ENCODE measurements at places on chromosomes 4 and X.
A peak's percentile ranks its signal among the peaks of the same experiment; 100 is the strongest.

- no peak for DNase-seq
These were observed 914.5 kb downstream of the NLGN4X start for GRCh38 chrX:5314148-5314547.

DNA sequence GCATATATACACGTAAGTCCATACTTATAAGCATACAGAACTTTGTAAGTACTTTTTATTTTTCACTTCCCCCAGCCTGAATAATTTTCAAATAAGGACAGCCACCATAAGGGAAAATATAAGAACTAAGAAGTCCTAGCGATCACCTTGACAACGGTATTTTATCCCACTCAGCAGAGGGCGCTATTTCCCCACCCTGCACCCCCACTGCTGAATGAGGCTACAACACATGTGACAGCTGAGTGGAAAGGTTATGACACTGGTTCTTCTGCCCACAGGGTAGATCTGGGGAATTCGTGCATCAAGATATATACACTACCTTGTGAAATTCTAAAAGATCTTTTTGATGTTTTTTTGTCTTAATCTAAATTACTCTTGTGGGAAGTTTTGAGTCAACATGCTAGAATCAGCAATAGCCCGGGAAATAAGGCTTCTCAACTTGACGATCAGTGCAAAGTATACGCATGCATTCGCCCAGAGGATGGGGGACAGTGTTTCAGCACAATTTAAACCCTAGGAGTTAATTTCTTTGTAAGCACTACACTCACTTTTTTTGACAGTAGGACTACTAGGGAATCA is 151.5 kb downstream of the CORIN start:
- no peak for DNase-seq

DNA sequence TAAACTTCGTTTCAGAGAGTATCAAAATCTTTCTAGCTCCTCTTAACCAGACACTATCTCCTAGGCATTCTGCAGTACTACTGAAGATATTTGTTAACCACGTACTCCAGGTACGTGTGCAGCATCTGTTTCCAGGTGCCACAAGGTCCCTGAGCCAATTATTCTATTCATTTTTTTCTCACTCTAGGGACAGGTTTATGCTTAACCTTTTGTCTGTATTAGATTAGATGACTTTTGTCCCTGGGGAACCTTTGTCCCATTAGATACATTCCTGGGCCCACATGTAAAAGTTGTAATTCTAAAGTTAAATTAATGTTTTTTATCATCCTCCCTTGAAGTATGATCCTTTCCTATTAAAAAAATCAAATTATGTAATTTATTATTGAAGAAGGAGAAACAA is 16.5 kb downstream of the ELOVL6 start:
- no peak for DNase-seq

DNA sequence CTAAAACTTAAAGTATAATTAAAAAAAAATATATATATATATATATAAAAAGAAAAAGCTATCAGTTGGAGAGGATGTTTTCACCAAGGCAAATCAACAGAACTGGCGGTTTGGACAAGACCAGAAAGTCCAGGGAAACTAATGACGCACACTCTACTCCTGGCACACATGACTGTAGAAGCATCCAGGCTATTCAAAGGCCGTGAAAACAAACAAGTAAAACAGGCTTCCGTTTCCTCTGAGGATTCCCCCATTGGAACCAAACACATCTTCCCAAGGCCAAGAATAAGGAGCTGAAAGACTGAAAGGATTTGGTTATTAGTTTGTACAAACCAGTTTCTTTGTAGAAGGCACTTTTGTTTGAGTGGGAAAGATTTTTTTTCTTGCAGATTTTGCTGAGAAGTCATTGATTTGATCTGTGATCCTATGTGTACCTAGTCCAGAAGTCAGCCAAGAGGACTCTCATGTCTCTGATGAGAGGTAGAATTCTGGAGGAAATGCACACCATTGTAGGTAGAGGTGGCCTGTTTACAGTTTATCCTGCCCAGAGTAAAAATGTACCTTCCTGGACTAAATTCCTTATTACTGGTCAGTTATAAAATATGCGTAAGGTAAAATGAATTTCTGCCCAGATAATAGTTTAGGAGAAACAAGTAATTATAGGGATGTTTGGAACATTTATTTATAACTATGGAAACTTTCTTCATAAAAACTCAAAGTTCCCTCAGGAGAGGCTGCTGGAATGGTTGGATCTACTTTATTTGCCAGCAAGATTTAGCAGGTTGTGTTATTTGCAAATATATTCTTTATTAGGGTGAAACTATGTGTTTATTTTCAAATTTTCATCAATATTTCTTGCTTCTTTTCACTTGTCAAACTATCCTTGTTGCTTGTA is 66.5 kb downstream of the DMP1 start:
- DNase-seq: no peak

DNA sequence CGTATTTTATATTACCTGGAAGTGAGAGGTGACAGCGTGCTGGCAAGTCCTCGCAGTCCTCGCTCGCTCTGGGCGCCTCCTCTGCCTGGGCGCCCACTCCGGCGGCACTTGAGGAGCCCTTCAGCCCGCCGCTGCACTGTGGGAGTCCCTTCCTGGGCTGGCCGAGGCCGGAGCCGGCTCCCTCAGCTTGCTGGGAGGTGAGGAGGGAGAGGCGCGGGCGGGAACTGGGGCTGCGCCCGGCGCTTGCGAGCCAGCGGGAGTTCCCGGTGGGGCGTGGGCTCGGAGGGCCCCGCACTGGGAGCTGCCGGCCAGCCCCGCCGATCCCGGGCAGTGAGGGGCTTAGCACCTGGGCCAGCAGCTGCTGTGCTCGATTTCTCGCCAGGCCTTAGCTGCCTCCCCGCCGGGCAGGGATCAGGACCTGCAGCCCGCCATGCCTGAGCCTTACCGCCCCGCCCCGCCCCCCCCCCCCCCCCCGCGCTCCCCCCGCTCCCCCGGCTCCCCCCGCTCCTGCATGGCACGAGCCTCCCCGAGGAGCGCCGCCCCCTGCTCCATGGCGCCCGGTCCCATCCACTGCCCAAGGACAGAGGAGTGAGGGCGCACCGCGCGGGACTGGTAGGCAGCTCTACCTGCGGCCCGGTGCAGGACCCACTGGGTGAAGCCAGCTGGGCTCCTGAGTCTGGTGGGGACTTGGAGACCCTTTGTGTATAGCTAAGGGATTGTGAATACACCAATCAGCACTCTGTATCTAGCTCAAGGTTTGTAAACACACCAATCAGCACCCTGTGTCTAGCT is 298.9 kb upstream of the MAGEB16 start:
- DNase-seq: no peak

DNA sequence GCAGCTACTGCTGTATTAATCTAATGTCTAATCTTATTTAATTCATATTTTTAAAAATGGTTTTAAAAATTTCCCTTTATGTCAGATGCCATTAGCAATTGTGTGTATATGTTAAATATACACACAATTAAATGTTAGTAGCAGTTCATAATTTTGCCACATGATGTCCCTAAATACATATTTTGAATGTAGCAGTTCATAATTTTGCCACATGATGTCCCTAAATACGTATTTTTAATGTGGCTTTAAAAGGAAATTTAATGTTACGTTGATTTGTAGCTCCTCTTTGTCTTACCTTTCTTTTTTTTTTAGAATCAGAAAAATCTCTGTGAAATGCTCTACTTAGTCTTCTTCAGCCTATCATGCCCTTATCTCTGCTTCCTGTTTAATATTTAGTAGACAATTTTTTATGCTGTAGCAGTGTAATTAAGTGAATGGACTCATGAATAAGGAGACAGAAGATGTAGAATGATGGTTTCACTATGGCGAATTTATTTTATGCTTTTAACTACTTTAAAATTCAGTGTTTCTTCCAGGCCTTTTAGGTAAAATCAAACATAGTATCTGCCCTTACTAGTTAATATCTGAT is 26.1 kb downstream of the RBM46 start:
- DNase-seq: peak; percentile 26

- DNase-seq: no peak
These were observed 380.7 kb downstream of the ADGRL3 start for GRCh38 chr4:61580721-61581377.

- DNase-seq: no peak
These were observed 237.5 kb upstream of the DIAPH2 start for GRCh38 chrX:96447161-96447560.

DNA sequence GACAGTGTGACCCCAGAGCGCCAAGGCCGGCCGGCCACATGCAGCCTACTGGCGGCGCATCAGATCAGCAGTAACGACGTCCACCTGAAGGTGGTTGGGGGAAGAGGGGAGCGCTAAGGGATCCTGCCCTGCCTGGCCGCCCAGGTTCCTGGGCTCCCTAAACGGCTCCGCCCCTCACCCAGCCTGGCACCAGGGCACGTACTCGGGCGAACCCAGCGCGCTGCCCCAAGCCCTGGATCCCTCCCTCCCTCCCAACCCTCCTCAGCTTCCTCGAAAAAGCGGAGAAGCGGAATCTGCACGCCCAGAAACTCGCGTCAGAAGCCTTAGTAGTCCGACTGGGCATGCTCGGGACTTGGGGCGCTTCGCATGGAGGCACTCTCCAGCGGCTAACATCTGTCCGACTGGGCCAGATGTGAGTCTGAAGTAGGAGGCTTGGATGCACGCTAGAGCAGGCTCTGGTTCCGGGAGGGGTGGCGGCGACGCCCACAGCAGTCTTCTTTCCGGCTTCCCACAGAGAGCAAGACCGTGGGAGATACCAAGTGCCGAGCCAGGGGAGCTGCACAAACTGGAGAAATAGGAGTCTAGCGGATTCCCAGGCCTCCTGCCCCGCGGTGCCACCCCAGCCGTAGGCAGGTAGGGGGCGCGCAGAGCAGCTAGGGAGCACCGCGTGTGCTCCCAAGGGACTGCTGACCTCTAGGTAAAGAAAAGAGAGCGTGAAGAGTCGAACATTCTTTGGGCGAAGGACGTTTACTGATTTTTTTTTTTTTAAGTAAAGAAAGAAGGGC is 114.3 kb upstream of the TEX13C start:
- peak; percentile 14 for DNase-seq

GRCh38 chrX:132077414-132077813 is 50.4 kb downstream of the FRMD7 start:
- DNase-seq: no peak

- DNase-seq: no peak
These were observed 242.9 kb downstream of the ARHGAP24 start for GRCh38 chr4:85717847-85718246.

- no peak for DNase-seq
These were observed 57.0 kb downstream of the PLAC1 start for GRCh38 chrX:134601240-134601765.

- DNase-seq: no peak
These were observed 217.2 kb upstream of the HCCS start for GRCh38 chrX:10893976-10894375.

- DNase-seq: no peak
These were observed 29.4 kb downstream of the IRF2 start for GRCh38 chr4:184444953-184445309.

DNA sequence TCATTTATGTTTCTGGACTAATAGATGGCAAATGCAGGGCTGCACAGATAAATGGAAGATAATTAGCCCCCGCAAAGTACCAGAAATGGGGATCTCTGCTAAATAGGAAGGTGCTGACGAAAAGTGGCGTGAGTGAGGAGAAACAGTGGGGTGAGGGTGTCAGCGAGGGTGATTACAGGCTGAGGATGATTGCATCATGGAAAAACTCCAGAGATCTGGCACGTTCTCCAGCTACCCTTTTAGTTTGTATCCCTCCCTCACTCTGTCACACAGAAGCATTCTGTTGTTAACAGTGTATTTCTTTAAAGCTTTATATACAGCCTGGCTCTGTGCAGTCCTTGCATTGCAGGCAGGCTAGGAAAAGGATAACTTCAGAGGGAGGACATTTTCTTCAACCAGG is 309.6 kb upstream of the DDX53 start:
- DNase-seq: no peak

GRCh38 chr4:14539246-14539645 is 463.0 kb upstream of the CPEB2 start:
- DNase-seq: no peak

DNA sequence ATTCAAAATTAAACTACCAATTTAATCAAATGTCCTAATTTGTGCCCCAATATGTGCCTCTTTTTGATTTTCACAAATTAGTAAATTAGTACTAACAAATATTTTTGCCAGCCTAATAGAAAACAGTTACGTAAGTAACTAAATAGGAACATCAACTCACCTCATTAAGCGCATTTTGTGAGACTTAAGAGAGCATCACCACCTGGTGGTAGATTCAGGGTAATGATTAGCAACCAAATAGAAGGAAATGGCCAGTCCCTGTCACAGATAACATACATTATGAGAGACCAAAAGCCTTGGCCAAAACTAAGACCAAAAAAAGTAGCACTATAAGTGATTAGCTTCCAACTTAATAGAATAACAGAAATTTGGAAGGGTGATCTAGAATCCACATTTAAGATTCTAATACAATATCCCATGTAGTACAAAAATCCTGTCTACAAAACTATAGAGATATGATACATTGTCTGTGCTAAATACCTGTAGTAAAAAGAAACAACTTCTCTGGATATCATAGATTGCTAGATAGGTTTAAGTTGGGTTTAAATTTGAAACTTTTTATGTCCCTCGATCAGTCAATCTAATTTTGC is 46.7 kb downstream of the C4orf46 start:
- DNase-seq: no peak

- DNase-seq: no peak
These were observed 8.6 kb downstream of the F9 start for GRCh38 chrX:139538907-139539790.

DNA sequence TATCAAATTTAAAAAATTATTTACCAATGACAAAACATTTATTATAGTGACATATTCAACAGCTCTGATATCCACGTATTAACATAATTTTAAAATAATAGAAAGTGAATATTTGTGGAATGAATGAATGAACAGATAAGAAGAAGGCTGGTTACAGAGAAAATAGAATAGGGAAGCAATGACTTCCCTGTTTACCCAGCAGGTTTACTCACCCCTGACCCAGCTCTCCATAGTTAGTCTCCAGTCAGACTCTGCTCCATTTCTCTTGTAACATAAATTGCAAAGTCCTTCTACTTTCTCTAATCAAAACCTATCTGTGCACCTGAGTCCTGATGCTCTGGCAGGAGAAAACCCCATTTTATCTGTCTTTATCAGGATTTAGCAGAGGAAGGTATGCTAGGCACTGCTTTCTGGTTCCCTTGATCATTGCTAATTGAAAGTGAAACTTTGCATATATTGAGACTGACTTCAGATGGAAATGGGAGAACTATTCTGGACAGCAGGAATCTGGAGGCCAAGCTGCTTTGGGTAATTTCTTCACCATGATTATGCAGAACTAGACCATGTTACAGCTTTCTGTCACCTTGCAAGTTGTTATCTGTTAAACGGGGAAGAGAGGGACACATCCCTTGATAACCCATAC is 363.0 kb downstream of the FAT4 start:
- no peak for DNase-seq

GRCh38 chr4:20299515-20299914 is 47.8 kb downstream of the SLIT2 start:
- peak; percentile 13 for DNase-seq

GRCh38 chrX:15384304-15384703 is at the start of gene VEGFD:
Gene VEGFD, minus strand, starts transcription at chrX:15384413. Its CDS starts 467 bp downstream, at chrX:15383946.
- no peak for DNase-seq

DNA sequence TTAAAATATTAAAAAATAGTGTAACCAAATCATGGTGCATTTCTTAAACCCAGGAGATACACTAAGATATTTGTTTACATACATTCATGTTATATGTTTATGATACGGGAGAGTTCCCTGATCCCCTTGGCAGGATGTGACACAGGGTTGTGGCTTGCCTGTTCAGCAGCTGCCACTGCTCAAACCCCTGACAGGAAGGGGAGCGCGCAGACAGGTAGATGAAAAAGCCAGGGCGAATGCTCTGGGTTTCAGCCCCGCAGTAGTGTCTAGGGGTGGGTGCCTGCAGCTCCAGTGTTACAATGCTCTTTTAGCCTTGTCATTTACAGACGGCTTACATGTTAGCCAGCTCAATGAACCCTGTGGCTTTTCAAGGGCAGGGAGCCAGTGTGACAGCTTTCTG is 1343.8 kb upstream of the IGFBP7 start:
- DNase-seq: no peak

GRCh38 chr4:15479913-15480185 is 10.2 kb downstream of the CC2D2A start:
- no peak for DNase-seq

Data from hippocampal formation (tissue), 2 donors.